Activated CD8-positive, alpha-beta memory T cell treated with anti-CD3 and anti-CD28 coated beads, Interleukin-2, amount 10 ng/mL, durations not matched to agents 7 days and 5 days (primary cell): ENCODE measurements at places on chromosomes 2 and 18. TPM values are rescaled to one million over a fixed set of nuclear protein-coding genes. Genes with fewer than 3 reads are reported as not detected.

The SLC38A11 gene
- not detected for total RNA-seq

The NEB gene
- 0.26 TPM for total RNA-seq

The ITPRIPL1 gene
- 56.9 TPM for total RNA-seq

- no peaks in the 10 kb centered on the region for H3K36me3 ChIP-seq
- no peak for DNase-seq
- H3K4me1 ChIP-seq: no peaks in the 10 kb centered on the region
- no peak overlapping the region for H3K4me3 ChIP-seq
- H3K27ac ChIP-seq: no peak overlapping the region
- H3K27me3 ChIP-seq: no peaks in the 10 kb centered on the region
Measured at GRCh38 chr2:56021579-56021978, 98.0 kb upstream of the EFEMP1 start.

- H3K27me3 ChIP-seq: peaks cover 2% of the 10 kb centered on the region
- no peak overlapping the region for H3K27ac ChIP-seq
- H3K4me1 ChIP-seq: peaks cover 18% of the 10 kb centered on the region
- H3K4me3 ChIP-seq: no peak overlapping the region
- DNase-seq: no peak
Measured at GRCh38 chr2:113219889-113220641, 46.3 kb downstream of the PSD4 start.

DNA sequence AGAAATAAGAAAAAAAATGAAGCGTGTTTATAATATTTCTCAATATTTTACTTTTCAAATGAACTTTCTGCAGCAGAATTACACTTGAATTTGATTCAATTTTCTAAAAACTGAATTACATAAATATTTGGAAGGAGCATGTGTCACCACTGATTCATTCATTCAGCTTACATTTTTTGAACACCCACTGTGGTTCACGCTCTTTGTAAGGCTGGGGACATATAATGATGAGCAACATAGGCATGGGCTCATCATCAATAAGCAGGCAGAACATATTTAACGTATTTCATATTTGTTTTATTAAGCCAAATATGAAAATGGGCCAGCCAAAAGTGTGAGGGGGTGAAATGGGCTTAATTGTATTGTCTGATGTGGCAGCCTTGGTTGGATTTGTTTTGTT, 209.1 kb downstream of the CTNNA2 start:
- H3K27me3 ChIP-seq: no peaks in the 10 kb centered on the region
- no peak for DNase-seq
- H3K4me1 ChIP-seq: no peaks in the 10 kb centered on the region
- H3K4me3 ChIP-seq: no peak overlapping the region

DNA sequence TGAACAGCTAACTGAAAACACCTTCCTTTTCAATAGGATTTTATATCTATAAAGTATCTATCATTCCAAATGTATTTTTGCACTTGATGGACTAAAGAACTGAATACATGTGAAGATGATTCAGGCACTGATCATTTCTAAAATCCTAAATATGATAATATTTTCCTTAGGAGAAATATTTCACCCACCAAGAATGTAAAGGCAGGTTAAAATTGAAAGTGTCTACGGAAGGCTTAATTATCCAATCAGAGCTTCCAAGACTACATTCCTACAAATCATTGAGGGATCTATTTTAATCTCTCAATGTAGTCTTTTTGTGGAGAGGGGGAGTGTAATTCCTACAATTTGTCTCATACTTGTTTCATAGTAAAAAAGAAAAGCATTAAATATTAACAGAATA, 3.6 kb downstream of the GALNT3 start:
- peaks cover 20% of the 10 kb centered on the region for H3K36me3 ChIP-seq
- no peak overlapping the region for H3K27ac ChIP-seq
- no peak overlapping the region for H3K4me3 ChIP-seq
- DNase-seq: no peak

DNA sequence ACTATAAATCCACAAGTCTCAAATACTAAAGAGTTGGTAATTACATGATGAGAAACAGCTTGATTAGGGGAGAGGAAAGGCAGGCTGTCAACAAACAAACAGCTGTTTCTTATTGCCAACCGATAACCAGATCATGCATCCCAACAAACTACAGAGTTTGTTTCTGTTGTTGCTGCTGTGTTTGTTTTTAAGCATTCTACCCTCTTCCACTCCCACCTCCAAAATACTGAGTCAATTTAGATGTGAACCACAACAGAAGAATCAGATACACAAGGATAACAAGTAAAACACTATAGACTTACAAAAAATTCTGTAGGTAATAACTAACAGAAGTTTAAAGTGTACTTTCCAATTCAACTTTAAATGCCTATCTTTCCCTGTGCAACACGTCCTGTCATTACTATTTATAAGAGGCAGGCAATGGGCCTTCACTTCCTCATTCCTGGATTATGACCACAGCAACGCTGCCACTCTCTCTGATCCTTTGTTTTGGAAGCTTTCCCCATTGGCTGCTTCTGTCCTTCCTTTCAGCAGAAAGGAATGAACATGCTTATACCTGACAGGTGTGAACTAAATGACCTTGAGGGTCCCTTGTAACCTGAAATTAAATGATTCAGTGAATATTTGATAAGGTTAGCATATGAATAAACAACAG, 152.0 kb downstream of the SRBD1 start:
- no peak overlapping the region for H3K27ac ChIP-seq
- H3K27me3 ChIP-seq: no peaks in the 10 kb centered on the region
- peaks cover 13% of the 10 kb centered on the region for H3K36me3 ChIP-seq
- H3K4me3 ChIP-seq: no peak overlapping the region
- H3K4me1 ChIP-seq: no peaks in the 10 kb centered on the region

- H3K27ac ChIP-seq: no peak overlapping the region
- no peak overlapping the region for H3K4me3 ChIP-seq
- H3K36me3 ChIP-seq: no peaks in the 10 kb centered on the region
- no peak for DNase-seq
- no peaks in the 10 kb centered on the region for H3K4me1 ChIP-seq
Measured at GRCh38 chr18:621291-622043, 24.7 kb downstream of the CLUL1 start.

DNA sequence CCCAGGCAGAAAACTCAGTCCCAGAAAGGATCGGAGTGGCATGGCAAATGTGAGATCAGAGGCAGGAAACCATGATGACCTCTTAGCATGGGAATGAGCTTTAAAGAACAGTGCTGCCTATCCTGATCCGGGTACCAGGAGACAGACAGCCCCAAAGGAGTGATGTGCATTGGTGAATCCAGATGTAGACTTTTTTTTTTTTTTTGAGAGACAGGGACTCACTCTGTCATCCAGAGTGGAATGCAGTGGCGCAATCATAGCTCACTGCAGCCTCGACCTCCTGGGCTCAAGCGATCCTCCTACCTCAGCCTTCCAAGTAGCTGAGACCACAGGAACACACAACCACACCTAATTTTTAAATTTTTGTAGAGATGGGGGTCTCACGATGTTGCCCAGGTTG, 122.7 kb downstream of the VAPA start:
- H3K36me3 ChIP-seq: no peaks in the 10 kb centered on the region
- no peak overlapping the region for H3K4me3 ChIP-seq
- no peak for DNase-seq
- peaks cover 21% of the 10 kb centered on the region for H3K27me3 ChIP-seq
- no peaks in the 10 kb centered on the region for H3K4me1 ChIP-seq
- H3K27ac ChIP-seq: no peak overlapping the region
